T-helper 17 cell (primary cell): ENCODE measurements at places on chromosomes 3 and 15.

- H3K27me3 ChIP-seq = peaks cover 5% of the 10 kb centered on the region
- H3K27ac ChIP-seq = peak overlapping the region; percentile 78
- DNase-seq = no peak
- peaks cover 2% of the 10 kb centered on the region for H3K36me3 ChIP-seq
- H3K4me1 ChIP-seq = peaks cover 15% of the 10 kb centered on the region
Measured at GRCh38 chr15:52730594-52730993, 51.4 kb upstream of the ATOSA start.

GRCh38 chr15:53625260-53625659 is 134.2 kb downstream of the WDR72 start:
- H3K27ac ChIP-seq = no peak overlapping the region
- DNase-seq = no peak
- H3K4me1 ChIP-seq = no peaks in the 10 kb centered on the region
- no peak overlapping the region for H3K4me3 ChIP-seq
- H3K27me3 ChIP-seq = no peaks in the 10 kb centered on the region

DNA sequence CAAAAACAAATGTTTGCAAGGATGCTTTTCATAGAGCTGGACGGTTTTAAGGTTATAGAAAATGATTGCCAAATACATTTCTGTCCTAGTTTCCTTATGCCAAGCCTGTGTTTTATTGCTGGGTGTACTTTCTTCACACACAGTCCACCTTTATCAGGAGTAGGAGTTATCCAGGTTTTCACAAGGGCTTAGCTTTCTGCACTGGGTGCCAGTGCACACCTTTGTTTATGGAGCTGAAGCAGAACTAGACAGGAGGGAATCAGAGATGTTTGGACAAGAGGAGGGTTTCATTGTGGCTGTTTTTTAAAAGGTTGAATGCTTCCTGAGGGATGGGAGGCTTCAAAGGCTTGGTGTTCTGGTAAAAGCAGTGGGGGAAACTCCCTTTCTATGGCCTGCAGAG is 29.5 kb upstream of the FAM3D start:
- no peak overlapping the region for H3K27ac ChIP-seq
- H3K4me1 ChIP-seq = no peaks in the 10 kb centered on the region
- no peak overlapping the region for H3K4me3 ChIP-seq

DNA sequence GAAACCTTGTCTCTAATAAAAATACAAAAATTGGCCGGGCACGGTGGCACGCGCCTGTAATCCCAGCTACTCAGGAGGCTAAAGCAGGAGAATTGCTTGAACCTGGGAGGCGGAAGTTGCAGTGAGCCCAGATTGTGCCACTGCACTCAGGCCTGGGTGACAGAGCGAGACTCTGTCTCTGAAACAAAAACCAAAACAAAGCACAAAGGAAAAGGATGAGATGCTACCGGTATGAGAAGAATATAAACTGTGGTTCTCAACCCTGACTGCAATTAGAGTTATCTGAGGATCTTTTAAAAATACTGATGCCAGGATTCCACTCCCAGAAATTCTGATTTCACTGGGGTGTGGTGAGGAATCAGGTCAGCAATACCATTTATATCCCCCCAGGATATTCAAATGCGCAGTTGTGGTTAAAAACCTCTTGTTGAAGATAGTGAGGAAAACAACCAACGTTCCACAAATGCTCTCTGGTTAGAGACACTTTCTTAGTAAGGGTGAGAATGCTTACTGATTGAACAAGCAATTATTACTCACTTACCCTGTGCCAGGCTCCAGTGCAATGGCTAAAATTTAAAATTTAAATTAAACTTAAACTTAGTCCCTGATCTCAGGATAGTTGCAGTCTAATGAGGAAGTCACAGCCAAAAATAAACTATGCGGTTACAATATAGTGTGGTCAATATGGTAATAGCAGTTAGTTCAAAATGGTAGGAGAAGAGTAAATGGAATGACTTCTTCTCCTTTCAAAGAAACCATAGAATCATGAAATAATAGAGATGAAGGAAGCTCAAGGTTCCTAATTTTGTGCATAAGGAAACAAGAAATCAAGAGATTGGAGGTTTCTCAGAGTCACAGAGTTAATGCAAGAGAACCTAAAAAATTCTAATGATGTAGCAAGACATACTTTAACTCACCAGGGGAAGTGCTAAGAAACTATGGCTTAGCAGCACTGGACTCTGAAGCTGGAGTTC is 109.5 kb downstream of the SSR3 start:
- no peak for DNase-seq
- peaks cover 41% of the 10 kb centered on the region for H3K27me3 ChIP-seq
- H3K27ac ChIP-seq = no peak overlapping the region
- peaks cover 2% of the 10 kb centered on the region for H3K36me3 ChIP-seq
- no peaks in the 10 kb centered on the region for H3K4me1 ChIP-seq
- no peak overlapping the region for H3K4me3 ChIP-seq

DNA sequence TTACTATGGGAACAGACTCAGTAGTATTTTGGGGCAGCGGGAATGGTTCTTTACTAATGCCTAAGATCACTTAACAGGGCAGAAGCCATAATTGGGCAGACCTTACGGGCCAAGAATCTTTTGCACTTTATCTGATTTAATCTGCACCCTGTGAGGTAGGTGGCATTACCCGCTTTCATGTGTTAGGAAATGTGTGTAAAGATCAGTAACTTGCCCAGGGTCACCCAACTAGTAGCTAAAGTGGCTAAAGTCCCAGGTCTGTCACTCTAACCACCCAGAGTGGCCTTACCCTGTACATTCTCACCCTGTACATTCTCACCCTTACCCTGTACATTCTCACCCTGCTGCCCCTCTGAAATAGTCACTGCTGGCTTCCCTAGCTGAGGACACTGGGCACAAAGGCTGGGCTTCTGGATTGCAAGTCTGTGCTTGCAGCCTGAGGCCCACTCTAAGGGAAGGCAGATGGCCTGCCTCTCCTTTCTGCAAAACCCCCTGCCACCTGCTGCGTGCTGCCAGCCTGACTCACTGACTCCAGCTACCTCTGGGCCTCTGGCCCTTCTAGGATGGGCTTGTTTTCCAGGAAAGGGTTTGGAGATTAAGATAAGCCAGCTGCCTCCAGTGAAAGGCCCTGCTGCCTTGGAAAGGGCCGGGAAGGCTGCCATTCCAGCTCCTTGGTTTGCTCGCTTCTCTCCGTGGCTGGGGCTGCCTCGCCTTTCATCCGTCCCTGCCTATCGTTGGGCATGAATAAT is 37.5 kb upstream of the MYZAP start:
- peaks cover 55% of the 10 kb centered on the region for H3K27me3 ChIP-seq
- H3K4me3 ChIP-seq = no peak overlapping the region
- no peak for DNase-seq
- no peak overlapping the region for H3K27ac ChIP-seq
- peaks cover 2% of the 10 kb centered on the region for H3K4me1 ChIP-seq
